Epithelial cell of alveolus of lung (primary cell): ENCODE measurements at places on chromosomes 2 and 18. TPM values are rescaled to one million over a fixed set of nuclear protein-coding genes. Genes with fewer than 3 reads are reported as not detected.

The ATIC gene
- 54.9 and 57.2 TPM in 2 replicates for total RNA-seq

The TTC31 gene
- 13.1 and 31.8 TPM in 2 replicates for total RNA-seq

The DUSP19 gene
- total RNA-seq, result 1.4 and 3.3 TPM in 2 replicates

The ABCG8 gene
- not detected in 2 replicates for total RNA-seq

The ALK gene
- not detected in 2 replicates for total RNA-seq
